ENCODE measurements at places on chromosomes 2 and 18. TPM values are rescaled to one million over a fixed set of nuclear protein-coding genes. Genes with fewer than 3 reads are reported as not detected.

DNA sequence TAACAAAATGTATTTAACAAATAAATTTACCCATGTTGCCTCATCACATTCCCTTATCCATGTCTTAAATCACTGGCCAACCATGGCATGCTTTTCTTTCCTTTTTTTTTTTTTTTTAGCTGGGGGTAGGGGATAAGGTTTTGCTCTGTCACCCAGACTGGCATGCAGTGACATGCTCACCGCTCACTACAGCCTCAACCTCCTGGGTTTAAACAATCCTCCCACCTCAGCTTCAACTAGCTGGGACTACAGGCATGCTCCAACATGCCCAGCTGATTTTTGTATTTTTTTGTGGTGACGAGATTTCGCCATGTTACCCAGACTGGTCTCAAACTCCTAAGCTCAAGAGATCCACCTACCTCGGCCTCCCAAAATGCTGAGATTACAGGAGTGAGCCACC, 266.4 kb downstream of the THSD7B start:
- no peak for DNase-seq

GRCh38 chr2:42797281-42797680, 4.9 kb upstream of the HAAO start:
- no peak for DNase-seq

GRCh38 chr2:146031158-146031557, 1511.2 kb upstream of the ZEB2 start:
- no peak for DNase-seq

- no peak for DNase-seq
Observed at GRCh38 chr2:105504459-105504858, 105.6 kb upstream of the FHL2 start.

The FARP2 gene
- total RNA-seq, result 15.0 TPM

GRCh38 chr2:137168552-137168951, 403.2 kb downstream of the THSD7B start:
- no peak for DNase-seq

- no peak for DNase-seq
Observed at GRCh38 chr2:28644760-28645159, 106.9 kb upstream of the PPP1CB start.

The ELOA2 gene
- not detected for total RNA-seq

DNA sequence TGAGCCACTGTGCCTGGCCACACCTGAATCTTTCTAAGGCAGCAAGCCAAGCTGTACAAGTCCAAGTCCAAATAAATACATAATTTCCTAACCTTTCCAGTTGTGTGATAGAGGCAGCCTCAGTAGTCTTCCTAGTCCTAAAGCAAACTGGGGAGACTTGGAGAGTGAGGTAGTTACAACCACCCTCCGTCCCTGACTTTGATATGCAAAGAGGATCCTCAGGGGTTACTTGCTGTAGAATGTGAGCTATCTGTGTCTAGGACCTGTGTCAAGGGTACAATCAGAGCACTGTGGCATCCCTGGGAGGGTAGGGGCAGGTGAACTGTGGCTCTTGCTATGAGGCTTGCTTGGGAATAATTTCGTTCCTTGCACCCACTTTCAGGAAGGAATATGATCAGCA, 28.3 kb upstream of the KCNG3 start:
- DNase-seq, result no peak

The MC4R gene
- not detected for total RNA-seq

DNA sequence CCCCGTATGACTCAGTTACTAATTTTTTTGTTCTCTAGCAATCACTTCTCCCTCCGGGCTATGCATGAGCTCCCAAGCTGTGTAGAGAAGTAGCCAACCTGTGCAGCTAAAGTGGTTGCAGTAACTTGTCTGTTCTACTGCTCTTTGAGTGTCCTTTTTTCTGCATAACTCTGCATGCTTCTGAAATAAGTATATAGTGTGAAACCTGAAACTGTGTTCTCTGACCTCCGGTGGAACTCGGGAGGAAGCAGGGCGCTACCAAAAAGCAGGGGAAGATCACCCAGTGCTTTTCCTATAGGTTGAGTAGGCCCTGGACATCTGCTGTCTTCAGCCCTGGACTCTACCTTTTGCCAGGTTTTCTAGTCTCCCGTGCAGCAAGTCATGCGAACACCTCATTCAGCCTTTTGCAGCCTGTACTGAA, 47.8 kb downstream of the PHLPP1 start:
- no peak for DNase-seq

The ACTG2 gene
- total RNA-seq, result 1.9 TPM
